Sigmoid colon (tissue), 7 donors: ENCODE measurements at places on chromosomes 7 and 10. TPM values are rescaled to one million over a fixed set of nuclear protein-coding genes. Genes with fewer than 3 reads are reported as not detected.

Gene DYDC1
- not detected for polyA plus RNA-seq

Gene PDE1C
- under 0.01 TPM for polyA plus RNA-seq

Gene NRCAM
- 2.3 TPM for polyA plus RNA-seq

Gene STYXL1
- 43.2 TPM for polyA plus RNA-seq

Gene STRIP2
- polyA plus RNA-seq, result 1.7 TPM

Gene OR6V1
- polyA plus RNA-seq, result not detected

Gene CDC14C
- polyA plus RNA-seq, result not detected
